ENCODE measurements at places on chromosomes 16 and 17.
A peak's percentile ranks its signal among the peaks of the same experiment; 100 is the strongest.

GRCh38 chr17:7468804-7469389 is 10.5 kb downstream of the ZBTB4 start:
- DNase-seq: no peak

GRCh38 chr17:59010026-59010425 is 96.7 kb downstream of the TRIM37 start:
- DNase-seq: no peak

GRCh38 chr17:81471818-81472456 is 40.7 kb downstream of the ACTG1 start:
- DNase-seq: peak; percentile 80

GRCh38 chr17:77163001-77163400 is 22.2 kb downstream of the SEC14L1 start:
- no peak for DNase-seq

DNA sequence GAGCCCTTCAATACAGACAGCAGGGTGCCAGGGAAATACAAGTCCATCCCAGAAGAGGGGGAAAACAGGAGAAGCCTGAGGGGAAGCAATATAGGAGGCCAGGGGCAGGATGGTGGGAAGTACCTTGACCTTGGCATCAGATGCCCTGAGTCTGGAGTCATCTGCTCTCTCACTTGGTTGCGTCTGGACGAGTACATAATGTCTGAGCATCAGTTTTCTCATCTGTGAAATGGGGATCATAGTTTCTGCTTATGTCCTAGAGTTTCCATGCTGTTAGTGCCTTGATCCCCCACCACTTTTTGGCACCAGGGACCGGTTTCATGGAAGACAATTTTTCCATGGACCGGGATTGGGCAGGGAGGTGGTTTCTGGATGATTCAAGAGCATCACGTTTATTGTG is 2.3 kb downstream of the STAT5A start:
- DNase-seq: peak; percentile 1

GRCh38 chr17:7835814-7836595 is 2.0 kb downstream of the KDM6B start:
- peak; percentile 75 for DNase-seq

DNA sequence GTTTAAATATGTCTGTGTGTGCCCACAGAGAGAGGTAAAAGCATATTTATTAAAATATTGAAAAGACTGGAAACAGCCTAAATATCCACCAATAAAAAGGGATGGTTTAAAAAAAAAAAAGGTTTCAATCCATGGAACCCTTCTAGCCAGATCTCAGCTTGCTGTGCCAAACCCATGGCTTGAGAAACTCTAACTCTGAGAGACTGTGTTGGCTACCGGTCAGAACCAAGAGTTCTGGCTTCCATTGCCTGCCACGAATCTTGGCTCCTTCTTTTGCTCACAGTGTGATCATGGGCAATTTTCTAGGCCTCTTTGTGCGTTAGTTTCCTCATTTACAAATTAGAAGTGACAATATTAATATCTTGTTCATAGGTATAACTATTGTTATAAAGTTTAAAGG is 201.3 kb upstream of the IRX3 start:
- peak; percentile 33 for DNase-seq

- no peak for DNase-seq
Measured at GRCh38 chr16:12345349-12345748, 368.8 kb downstream of the SNX29 start.

DNA sequence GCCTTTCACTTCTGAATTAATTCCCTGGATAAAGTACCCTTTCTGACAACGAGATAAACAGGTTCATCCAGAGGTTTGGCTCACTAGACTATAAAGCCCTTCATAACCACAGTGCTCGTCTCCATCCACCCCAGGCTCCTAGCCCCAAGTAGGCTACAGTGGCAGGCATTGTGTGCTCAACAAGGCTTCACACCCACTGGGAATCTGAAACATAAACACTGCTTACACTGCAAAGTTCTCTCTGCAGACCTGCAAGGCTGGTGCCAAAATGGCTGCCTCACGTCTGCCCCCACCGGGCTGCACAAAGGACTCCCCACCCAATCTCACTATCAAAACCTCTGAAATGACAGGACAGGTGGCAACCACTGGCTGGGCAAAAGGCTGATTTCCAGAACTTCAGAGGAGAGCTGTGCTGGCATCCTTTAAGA is 5.1 kb upstream of the HLF start:
- no peak for DNase-seq

DNA sequence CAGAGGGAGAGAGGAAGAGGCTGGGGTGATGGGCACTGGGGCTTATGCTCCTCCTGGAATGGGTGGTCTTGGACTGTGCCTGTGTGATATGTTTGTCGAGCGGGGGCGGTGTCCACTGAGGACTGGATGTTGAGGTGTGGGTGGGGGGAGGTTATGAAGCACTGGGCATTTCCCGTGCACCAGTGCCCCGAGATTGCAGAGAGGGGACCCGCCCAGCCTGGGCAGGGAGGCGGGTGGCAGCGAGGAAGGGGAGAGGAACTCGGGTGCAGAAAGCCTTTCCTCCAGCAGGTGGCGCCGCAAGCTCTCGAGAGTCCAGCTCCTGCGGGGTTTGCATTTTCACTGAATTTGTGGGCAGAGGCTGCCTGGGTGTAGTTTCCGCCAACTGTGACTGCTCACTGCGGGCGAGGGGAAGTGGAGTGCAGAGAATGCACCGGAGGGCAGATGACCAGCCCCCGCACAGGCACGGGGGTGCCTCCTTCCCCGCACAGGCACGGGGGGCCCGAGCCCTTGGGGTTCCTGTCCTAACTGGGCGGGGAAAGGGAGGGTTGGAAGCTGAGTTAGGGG is 190.6 kb downstream of the SEC14L1 start:
- DNase-seq: peak; percentile 86

DNA sequence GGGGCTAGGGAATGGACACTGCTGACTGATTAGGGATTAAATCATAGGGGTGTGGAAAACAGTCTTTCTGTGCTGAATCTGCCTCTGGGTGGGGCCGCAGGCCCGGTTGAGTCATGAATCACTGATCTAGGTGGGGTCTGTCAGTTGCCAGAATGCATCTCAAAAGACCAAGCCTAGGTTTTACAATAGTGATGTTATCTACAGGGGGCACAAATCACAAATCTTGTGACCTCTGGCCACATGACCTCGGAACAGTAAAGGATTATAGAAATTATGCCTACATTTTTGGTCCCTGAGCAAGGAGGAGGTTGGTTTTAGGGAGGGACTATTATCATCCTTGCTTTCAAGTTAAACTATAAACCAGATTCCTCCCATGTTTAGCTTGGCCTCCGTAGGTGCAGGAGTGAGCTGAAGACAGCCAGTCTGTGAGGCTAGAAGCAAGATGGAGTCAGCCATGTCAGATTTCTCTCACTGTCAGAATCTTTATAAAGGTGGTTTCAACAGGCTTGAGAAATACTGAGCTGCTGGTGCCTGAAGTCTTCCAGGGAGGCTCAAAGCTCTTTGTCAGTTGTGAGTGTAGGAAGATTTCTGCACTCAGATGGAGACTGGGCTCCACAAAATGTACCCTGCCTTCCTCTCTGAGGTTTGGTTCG is 12.9 kb downstream of the GNGT2 start:
- no peak for DNase-seq

DNA sequence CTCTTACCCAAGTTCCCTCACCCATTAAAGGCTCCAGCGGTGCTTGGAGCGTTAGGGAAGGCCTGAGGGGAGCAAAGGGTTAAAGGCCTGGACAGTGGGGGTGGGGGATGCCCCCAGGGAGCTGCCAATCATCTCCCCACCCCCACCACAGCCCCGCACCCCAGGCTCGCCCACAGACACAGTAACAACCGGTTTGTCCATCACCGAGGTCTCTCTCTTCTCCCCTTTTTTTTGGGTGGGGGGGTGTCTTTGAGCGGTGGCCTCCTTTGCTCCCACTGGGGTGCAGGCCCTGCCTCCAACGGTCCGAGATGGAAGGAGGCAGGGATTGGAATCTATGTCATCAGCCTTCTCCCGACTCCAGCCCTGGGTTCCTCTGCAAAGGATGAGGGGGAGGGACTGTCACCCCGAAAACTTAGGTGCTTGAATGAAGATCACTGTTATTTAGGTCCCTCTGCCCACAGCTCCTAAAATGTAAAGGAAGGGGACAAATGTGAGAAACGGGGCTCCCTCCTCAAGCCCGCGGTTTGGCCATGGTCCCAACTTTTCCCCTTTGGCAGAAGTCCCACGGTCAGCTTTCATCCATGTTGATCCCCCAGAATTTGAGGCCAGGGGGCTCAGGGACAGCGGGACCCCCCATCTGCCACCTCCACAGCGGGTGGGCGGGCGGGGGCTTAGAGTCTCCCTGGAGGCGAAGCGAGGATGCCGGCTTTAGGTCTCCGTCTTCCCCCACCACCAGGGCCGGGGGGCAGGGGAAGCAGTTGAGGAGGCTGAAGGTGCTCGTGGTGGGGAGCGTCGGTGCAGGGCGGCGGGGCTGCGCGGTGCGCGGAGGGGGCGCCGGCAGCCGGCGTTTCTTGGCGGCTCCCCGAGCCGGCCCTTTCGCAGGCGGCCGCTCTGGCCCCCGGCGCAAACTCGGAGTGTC is 1.7 kb downstream of the EPOP start:
- DNase-seq: no peak

DNA sequence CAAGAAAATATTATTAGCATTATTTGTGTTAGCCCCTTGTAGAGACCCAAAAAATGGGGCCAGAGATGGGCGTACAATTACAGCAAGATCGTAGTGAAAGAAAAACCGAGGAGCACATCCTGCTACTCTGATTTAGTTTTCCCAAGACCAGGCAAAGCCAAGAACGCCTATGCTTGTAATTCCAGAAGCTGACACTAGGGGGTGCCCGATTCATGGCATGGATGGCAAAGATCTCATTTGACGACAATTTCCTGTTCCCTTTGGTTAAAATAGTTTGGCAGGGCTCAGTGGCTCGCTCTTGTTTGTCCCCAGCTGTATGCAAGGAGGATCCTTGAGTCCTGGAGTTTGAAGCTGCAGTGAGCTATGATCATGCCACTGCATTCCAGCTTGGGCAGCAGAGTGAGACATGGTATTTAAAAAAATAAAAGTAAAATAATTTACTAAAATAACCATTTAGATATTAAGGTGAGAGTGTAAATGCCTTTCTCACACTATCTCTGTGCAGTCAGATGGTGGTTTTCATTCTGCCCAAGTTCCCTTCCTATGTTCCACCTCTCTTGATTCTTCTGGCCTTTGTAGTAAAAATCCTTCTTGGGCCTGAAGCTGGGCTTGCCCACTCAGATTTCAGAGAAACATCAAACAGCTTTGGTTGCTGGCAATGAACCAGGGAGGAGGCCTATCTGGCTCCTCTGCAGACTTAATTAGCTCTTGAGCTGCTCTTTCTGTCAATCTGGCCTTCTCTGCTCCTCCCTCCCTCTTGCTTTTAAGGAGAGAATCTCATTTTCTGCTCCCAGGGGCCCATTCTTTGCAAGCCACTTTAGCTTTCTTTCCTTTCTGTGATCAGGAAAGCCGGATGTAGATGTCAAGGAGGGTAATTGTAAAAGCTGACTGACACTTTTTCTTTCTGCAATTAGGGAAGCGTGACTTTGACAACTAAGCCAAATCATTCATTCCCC is 31.2 kb downstream of the TMEM238L start:
- DNase-seq: no peak

DNA sequence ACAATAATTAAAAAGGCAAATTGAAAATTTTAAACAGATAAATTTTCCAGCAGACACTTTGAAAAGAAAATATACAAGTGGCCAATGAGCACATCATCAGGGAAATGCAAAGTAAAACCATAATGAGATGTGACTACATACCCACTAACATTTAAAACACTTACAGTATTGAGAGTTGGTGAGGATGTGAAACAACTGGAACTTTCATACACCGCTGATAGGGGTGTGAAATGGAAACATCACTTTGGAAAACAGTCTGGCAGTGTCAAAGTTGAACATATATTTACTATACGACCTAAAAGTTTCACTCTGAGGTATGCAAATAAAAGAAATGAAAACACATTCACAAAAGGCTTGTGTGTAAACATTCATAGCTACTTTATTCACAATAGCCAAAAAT is 94.0 kb upstream of the GNAO1 start:
- no peak for DNase-seq

DNA sequence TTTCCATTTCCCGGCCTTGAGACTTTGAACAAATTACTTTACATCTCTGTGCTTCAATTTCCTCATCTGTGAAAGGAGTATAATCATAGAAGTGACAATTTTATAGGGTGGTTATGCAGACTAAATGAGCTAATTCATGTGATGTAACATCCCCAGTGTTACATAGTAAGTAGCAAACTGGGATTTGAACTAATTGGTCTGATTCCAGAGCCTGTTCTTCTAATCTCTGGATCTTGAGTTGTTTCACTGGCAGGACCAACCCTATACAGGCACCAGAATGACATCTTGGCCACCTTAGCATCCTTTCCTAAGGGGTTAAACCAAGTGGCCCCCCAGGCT is 77.7 kb downstream of the AATF start:
- no peak for DNase-seq

DNA sequence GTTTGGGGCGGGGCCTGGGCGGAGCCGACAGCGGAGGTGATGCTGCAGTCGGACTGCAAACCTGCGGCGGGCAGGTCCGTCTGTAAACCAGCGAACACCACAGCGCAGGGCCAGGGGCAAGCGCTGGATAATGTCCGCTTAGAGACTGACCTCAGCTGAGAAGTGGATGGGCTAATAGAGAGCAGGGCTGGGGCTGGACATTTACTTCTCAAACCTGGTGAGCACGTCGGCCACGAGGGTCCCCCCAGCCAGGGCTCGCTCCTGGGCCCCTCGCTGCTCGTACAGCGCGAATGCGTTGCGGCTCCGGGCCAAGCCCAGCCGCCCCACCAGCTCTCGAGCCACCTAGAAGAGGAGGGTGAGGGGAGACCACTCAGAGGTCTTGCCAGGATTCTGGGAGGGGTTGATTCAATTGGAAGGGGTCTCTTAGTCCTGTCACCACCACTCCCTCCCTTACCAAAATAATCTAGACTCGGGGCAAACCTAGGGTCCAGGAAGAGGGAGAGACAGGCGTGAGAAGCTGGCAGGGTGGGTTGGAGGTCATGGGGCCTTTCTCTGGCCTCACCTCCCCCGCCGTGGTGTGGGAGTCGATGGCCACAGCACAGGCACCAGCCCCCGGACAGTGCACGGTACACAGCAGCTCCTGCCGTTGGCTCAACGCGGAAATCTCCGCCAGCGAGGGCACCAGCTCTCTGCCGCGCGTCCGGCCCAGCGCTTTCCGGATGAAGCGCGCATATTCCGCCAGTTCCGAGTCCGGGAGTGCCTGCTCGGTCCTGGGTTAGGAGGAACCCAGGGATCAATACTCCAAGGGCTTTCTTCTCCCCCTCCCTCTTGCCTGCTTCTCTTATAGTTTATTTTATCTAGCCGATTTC is 5.8 kb downstream of the PLEKHH3 start:
- no peak for DNase-seq

GRCh38 chr17:71115669-71115972 is 946.3 kb downstream of the KCNJ2 start:
- DNase-seq: no peak

DNA sequence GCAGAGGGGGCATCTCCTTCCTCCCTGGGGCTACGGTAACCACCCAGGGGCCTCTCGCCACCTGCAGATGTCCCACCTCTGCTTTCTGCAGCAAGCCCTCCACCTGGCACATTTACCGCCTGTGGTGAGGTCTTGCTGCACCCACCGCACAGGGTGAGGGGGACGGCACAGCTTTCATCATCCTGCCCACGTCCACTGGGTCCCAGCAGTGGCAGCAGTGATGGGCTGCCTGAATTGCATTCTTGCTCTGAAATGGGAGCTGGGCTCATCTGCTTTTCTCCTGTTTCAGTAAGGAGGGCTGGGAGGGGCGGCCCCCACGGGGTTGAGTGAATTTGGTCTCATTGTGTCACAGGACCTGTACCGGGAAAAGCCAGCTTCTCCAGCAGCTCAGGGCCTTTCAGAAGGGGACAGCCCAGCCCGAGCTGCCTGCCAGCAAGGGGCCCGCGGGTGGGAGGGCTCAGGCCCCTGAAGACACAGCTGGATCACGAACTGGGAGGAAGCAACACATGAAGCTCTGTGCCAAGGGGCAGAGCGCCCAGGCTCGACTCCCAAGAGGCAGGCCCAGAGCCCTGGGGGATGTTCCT is 12.7 kb downstream of the DNAAF8 start:
- no peak for DNase-seq
